Pancreas (tissue), 10 donors: ENCODE measurements at places on chromosomes 2 and 18. TPM values are rescaled to one million over a fixed set of nuclear protein-coding genes. Genes with fewer than 3 reads are reported as not detected.
A peak's percentile ranks its signal among the peaks of the same experiment; 100 is the strongest.

The CHMP3 gene
- 87.6 TPM for total RNA-seq

DNA sequence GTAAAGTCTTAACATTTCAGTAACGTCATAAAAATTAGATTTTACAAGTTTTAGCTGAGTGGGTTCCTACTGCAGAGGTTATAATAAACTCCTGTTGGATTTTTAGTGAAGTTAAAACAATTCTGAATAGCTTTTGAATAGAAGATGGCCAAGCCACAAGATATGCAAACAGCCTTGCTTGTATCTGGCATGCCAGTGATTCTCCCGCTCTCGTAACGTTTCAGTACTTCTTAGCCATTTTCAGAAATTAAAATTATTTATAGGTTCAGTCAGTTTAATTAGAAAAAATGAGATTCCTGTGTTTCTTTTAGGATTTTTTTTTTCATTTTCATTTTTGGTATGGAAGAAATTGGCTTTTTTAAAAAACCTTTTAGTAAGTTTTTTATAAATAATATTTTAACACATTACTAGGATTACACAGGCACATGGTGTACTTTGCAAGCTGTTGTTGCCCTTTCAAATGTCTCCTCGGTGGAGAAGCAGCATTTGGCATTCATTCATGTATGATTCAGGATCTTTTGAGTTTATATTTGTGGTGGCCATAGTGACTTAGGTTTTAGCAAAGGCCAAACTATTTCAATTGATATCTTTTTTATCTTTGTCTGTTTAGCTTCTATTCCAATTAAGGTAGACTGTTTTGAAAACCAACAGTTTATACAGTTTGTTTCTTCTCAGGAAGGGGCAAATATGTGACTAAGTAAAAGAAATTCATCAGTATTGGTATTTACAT, 30.6 kb upstream of the RND3 start:
- no peak for DNase-seq

GRCh38 chr2:65922030-65922429, 489.6 kb upstream of the SPRED2 start:
- DNase-seq, result no peak

GRCh38 chr2:217316743-217317142, 456.9 kb upstream of the TNP1 start:
- DNase-seq, result no peak

GRCh38 chr2:231611273-231612108, 18.8 kb downstream of the TEX44 start:
- peak; percentile 55 for DNase-seq

The EDAR gene
- total RNA-seq, result 0.34 TPM

The STK16 gene
- 16.7 TPM for total RNA-seq

DNA sequence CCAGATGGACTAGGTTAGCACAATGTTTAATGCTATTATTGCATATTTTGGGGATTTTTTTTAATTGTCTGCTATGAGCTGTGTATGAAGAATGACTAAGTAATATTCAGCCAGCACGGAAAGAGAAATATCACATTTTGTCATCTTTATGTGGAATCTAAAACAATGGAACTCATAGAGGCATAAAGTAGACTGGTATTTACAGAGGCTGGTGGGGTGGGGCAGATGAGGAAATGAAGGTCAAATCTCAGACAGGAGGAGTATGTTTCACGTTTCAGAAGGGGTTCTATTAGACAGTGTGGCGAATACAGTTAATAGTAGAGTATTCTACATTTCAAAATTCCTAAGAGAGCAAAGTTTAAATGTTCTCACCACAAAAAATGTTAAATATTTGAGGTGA, 4.7 kb downstream of the CDH19 start:
- DNase-seq, result no peak

GRCh38 chr18:7824970-7825369, 257.9 kb downstream of the PTPRM start:
- no peak for DNase-seq

DNA sequence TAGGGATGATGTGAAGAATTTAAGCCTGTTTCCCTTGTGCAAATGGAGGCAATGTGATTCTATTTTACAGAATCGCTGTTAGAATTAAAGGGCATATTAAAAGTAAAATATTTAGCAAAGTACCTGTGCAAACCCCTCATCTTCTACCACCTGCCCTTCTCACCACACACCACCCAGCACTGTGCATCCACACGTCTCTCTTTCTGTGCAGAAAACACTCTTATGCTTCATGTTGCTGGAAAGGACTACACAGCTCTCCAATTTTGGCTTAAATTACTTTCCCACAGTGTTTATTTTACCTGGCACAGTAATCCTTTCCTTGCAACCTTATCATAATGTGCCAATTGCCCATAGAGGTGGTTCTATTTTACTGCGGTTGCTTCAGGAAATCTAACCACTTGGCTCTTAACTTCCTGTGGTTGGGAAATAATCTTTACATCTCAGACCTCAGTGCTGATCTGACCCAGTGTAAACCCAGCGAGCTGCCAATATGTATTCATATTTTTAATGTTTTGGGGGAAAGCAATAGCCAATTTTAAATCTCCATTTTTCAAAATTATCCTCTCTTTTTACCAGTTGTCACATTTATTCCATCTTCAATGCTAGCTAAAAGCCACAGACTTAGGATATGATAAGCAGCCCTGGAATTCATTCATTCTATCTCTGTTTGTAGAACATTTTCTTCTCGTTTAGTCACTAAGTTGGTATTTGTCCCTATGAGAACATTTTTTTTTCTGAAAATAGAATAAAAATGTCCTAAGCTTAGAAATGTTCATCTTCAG, 250.9 kb downstream of the DSEL start:
- no peak for DNase-seq

The EGR4 gene
- not detected for total RNA-seq

The C2orf66 gene
- total RNA-seq, result not detected

- no peak for DNase-seq
Observed at GRCh38 chr2:158346032-158346431, 110.5 kb downstream of the CCDC148 start.

DNA sequence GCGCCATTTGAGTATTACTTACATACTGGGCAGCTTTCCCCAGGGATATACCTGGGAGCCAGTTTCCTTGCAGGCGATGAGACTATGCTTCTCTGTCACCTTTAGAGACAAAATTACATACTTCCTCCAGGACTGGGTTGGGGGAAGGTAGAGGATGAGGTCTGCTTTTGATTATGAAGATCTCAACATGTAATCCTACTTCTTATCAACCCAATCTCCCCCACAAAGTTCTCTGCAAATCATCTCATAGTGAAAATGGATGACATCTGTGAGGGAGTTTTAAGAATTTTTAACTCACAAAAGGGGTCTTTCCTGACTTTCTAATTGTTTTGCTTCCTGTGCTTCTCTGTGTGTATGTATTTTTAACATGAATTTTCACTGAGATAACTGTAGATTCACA, 81.9 kb downstream of the TMEM131 start:
- no peak for DNase-seq

DNA sequence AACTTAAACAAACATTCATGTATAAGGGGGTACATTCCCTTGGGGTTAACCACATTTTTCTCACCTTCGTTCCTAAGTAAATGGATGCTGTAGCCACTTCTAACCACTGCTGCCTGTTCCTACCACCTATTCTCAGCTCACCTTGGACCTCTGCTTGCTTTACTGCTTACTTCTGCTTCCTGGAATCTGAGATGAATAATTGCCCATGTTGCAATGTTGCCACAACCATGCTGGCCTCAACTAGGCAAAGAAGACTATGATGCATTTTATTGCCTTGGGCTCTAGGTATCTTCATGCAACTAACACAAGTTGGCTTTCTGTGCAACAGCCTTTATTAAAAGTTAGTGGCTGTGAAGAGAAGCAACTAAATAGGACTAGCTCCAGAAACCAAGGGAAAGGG, 106.3 kb upstream of the TCF4 start:
- DNase-seq, result no peak

The PXDN gene
- total RNA-seq, result 3.6 TPM

DNA sequence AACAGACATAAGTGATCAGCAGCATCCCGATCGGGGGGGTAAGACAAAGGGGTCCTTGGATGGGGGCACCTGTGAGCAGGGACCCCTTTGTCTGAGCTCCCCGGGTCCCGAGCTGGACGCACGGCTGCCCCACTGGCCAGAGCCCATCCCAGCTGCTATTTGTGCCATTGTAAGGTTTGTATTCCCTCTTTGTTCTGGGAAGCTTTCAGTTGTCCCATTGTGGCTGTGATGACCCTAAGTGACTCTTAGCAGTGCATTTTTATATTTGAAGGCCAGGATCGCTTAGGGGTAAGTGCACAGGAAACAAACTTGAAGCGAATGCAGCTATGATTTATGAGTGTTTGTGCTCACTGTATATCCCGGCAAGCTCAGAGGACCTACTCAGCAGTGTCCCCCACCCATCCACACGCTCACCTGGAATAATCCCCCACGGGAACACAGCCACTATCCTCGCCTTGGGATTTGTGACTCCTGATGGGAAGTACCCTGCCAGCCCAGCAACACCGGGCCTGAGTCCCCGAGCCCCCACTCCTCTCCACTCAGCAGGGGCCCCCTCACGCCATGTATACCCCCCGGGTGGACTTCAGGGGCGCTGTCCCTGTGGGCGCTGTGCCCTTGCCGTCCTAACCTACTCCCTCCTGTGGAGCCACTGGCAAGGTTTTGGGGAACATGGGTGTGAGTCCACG, 80.1 kb downstream of the MBP start:
- DNase-seq, result peak; percentile 30

GRCh38 chr2:200778038-200778437, 33.7 kb upstream of the BZW1 start:
- no peak for DNase-seq

The ZAP70 gene
- 1.2 TPM for total RNA-seq

DNA sequence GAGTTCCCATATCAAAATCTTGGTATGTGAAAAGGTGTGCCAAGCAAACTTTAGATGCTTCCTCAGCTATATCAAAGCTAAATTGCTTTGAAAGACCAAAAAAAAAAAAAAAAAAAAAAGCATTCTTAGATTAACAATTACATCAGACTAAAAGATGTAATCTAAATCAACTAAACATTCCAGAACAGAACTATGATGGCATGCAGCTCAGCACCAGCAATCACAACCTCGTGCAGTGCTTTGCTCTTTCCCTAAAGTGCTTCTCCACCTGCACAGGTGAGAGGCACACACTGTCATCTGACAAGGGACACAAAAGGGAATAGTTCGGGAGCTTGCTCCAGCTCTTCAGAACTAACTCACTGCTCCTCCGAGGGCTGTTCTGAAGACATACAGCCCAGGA, 37.5 kb downstream of the ADAM17 start:
- DNase-seq, result no peak

DNA sequence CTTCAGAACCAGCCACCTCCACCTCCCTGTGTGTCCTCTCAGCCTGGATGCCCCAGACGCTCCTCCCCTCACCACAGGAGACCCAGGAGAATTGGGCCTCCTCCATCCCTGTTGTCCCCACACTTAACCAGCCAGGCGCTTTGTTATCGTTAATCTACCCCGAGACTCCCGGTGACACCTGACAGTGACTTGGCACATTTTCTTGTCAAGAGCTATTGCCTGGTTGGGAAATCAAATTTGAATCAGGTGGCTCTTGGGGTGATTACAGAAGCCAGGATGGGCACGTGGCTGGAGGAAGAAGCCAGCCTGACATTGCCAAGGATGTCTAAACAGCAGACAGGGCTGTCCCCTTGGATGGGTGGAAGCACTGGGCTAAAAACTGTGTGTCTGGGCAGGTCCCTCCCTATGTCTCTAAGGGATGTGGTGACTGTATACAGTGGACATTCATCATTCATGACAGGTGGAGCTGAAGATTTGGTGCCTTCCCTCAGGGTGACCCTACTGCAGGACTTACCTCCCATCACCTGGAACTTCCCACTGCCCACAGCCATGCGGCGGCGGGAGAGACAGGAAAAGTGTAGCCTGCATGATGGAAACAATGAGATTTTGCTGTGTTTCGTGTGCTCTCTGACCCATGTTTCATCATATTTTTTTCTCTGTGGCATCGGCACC, 157.2 kb upstream of the CAPN13 start:
- DNase-seq, result no peak

The ZDBF2 gene
- total RNA-seq, result 14.3 TPM

DNA sequence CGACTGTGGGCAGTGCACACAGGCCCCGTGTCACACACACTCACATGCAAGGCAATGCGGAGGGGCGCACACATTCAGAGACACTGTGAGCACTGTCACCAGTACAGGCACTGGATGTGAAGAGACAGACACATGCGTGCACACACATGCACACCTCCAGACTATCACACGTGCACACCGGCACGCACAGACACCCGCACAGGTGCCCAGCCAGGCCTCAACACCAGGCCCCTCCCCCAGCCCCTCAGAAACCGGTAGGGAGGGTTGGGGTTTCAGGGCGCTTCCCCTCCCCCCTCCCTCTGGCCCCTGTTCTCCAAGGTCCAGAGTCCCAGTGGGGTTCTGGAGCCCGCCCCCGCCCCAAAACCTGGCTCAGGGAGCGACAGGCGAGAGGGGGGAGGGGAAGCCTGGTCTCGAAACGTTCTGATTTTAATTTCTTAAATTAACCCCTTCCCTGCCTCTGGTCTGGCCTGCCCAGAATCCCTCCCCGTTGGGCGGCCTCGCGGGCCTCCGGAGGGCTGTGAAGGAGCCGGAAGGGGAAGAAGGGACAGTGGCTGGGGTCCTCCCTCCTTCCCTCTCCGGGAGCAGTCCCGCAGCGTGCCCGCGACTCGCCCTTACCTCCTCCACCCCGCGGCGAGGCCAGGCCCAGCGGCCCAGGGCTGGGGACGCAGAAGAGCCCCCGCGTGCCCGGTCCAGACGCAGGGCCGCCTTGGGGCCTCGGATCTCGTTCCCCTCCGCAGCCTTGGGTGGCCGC, 558 bp downstream of the FBXO41 start:
- DNase-seq, result peak; percentile 30

DNA sequence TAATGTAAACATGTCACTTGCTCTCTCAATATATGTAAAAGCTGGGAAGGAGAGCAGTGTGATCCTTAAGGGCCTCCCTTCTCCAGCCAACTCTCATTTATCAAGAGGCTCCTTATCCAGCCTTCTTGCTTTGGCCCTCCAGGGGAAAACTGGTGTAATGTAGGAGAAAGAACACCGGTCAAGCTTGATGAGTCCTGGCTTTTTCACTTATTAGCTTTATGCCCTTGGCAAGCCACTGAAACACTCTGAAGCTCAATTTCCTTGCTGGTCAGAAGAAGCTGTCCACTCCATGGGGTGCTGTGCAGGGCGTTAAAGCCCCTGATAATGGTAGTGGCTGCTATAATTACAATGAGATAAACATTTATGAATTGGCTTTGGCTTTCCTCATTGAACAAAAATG, 251.2 kb upstream of the RBBP8 start:
- no peak for DNase-seq

GRCh38 chr2:74493546-74493945, 5.9 kb downstream of the LBX2 start:
- no peak for DNase-seq

- DNase-seq, result peak; percentile 1
Observed at GRCh38 chr2:239825705-239825979, 199.5 kb downstream of the NDUFA10 start.
